CD4-positive, alpha-beta T cell treated with Interleukin-4 for 1 hour (primary cell): ENCODE measurements at places on chromosomes 5 and 9.

DNA sequence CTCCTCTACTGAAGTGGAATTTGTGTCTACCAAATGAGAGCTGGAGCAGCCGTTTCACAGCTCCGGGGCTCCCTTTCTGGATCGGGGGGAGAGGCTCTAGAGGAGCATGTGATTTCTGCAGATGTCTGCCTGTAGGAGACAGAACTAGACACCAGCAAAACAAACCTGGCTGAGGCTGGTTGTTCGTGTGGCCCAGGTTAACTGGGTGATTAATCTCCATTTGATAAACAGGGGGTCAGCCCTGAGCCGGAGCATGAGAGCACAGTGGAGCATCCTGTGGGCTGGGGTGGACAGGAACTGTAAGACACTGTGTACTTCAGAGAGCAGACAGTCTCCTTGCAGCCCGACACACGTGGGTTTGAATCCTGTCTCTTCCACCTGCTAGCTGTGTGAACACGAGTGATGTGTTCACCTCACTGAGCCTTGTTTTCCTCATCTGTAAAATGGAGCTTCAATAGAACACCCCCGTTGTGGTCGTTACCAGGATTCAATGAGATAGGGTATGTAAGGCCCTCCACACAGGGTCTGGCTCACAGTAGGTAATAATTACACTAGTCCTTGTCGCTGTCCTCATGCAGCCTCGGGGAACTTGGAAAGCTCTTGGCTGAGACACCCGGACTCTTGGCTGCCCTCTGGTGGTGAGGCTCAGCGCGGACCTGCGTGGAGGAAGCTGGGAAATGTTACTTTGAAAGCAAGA is 12.9 kb downstream of the CXCL14 start:
- DNase-seq: peak; percentile 51

DNA sequence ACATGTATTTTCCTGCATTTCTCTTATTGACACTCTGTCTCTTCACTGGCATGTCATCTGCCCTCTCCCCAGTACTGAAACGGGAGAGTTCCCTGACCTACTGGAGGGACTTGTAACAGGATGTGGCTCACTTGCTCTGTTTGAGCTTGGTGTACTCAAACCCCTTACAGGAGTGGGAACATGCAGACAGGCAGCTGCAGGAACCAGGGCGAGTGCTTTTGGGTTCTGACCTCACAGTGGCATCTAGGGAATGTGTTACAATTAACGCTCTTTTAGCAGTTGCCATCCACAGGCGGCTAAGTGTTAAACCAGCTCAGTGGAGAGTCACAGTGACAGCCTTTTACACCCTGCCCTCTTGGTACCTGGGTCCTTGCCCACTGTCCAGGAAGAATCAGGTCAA is 300.3 kb upstream of the GRAMD2B start:
- DNase-seq: no peak

DNA sequence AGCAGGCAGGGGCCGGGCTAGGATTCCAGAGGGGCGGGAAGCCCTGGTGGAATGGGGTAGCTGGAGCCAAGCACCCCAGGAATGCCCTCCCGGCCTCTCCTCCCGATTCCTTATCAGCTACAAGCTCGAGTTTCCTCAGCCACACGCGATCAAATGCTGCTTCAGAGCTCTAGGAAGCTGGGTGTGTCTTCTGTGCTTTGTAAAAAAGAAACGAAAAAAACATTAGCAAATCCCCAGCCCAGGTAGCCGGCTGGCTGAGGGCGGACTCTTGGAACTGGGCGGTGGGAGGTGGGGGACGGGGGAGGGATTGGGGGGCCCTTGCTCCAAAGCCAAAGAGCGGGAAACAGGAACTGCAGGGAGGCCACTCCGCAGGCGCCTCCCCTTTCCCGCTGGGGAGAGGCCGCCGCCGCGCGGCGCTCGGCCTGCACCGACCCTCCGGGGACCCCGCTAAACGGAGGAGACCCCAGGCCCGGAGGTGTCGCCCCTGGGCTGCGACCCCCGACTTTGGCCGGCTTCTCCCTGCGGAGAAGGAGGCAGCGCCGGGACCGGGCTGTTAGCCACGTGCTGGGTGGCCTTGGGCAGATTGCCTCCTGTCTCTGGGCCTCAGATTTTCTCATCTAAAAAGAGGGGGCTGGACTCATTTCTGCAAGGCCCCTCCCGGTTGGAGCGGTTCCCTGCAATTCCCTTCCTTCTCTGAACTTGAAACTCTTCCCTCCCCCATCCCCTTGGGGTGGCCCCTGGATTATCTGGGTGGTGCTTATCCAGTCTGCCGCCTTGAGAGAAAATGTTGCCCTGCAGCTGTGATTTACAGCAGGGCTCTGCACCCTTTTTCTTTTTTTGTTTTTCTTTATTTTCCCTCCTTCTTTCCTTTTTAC is 40.9 kb upstream of the FABP6 start:
- no peak for DNase-seq

GRCh38 chr9:33163433-33164137 is 3.6 kb downstream of the B4GALT1 start:
- no peak for DNase-seq

DNA sequence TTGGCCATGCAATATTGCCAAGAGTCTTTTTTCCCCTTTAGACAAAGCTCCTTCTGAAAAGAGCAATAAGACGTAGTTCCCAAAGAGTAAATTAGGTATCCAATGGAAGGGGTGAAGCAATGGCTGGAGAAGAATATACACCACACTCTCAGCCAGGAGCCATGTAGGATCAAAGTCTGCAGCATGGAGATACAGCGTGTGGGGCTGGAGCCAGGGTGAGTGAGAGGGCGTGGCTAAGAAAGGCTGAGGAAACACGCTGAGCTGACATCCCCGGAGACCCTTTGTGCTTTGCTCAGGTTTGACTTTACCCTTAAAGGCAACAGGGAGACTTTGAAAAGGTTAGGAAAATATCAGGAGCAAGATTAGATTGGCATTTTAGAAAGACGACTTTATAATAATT is 87.1 kb upstream of the ELL2 start:
- no peak for DNase-seq

DNA sequence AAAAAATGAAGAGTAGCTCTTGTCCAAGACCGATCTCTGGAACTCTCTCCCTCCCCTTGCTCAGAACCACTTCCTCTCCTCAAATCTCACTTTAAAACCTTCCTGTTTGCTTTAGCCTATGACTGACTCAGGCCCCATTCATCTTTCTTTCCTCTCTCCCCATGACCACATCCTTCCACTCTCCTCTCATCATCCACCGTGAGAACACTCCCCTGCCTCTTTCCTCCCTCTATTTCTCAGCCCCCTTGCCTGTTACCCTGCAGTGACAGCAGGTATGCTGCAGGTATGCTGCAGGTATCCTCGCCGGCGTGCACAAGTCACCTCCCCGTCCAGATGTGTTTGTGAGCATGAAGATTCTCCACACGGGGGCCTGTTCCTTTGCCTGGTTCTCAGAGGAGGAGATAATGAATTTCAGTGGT is 505.3 kb downstream of the CCDC171 start:
- no peak for DNase-seq

- no peak for DNase-seq
These were observed 171.7 kb downstream of the MARCHF11 start for GRCh38 chr5:16007750-16008415.

- no peak for DNase-seq
These were observed 38.5 kb upstream of the AKNA start for GRCh38 chr9:114426046-114426948.

DNA sequence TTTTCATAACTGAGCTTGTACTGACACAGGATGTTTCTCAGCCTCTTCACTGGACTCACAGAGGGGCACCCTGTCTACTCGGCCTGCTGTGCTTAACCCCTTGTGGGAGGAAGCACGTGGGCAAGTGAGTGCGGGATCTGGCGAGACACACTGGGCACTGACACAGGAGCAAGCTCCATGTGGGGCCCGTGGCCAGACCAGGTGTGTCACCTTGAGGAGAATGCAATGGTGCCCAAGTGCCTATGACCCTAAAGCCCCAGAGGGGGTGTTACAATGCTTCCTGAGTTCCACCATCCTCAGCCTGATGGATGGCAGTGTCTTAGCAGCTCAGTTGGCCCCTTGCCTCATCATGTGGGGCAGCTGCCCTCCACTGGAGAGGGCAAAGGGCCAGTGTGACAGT is 128.9 kb downstream of the ALDH1A1 start:
- no peak for DNase-seq

DNA sequence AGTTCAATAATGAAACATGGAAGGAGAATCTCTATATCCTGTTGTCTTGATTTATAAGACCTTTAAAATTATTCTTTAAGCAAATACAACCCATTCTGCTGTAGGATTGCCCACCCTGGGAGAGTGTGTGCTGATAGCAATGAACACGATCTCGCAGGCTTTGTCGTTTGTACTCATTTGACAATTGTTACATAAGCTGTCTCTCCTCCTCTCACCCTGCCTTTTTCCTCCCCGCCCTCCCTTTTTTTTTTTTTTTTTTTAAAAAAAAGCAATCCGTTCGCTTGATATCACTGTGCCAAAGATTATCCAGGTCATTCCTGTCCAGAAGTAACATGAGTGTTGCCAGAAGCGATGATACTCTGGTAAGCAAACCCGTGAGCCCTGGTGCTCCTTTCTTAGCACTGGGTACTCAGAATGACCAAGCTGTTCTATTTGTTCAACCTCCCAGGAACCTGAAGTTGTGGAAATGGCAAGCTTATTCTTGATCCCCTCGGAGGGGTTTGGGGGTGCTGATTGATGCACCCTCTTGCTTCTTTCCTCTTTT is 82.7 kb upstream of the CTSL start:
- no peak for DNase-seq

DNA sequence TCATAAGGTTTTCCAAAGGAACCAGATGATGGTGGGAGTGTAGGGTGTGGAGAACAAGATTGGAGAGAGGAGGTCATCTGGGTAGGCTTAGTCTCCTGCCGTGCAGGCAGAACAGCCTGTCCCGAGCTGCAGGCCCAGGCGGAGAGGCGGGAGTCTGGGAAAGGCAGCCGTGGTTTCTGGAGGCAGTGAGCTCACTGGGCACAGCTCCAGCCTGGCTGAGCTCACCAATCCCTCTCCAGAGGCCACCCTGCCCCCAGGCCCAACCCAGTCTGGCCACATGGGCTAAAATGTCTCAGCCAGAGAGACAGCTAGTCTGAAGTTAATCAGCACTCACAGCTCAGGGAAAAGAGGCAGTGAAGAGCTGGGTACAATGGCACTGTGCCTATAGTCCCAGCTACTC is 12.3 kb downstream of the P4HA2 start:
- no peak for DNase-seq

DNA sequence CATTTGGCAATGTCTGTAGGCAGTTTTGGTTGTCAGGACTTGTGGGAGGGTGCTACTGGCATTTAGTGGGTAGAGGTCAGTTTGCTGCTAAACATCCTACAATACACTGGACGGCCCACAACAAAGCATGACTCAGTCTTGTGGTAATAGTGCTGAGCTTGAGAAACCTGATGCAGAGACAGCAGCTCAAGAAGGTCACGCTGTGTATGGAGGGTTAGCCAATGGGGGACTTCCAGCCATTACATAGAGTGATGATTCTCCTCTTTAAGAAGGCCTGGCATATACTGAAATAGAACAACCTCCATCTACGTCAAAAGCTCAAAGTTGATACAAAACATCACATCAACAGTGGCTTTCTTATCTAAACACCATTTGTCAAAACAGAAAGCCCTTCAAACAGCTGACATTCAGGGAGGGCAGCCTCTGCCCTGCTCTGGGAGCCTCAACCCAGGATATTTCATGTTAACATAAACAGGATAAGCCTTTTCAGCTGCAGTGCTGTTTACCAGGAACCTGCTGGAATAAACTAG is 143.0 kb downstream of the GPBP1 start:
- DNase-seq: no peak

- DNase-seq: no peak
These were observed 131.8 kb upstream of the FBN2 start for GRCh38 chr5:128669803-128670202.

- peak; percentile 29 for DNase-seq
These were observed 47.6 kb downstream of the ACO1 start for GRCh38 chr9:32431940-32432555.

- DNase-seq: no peak
These were observed 1290.0 kb downstream of the EFNA5 start for GRCh38 chr5:106380736-106381135.

DNA sequence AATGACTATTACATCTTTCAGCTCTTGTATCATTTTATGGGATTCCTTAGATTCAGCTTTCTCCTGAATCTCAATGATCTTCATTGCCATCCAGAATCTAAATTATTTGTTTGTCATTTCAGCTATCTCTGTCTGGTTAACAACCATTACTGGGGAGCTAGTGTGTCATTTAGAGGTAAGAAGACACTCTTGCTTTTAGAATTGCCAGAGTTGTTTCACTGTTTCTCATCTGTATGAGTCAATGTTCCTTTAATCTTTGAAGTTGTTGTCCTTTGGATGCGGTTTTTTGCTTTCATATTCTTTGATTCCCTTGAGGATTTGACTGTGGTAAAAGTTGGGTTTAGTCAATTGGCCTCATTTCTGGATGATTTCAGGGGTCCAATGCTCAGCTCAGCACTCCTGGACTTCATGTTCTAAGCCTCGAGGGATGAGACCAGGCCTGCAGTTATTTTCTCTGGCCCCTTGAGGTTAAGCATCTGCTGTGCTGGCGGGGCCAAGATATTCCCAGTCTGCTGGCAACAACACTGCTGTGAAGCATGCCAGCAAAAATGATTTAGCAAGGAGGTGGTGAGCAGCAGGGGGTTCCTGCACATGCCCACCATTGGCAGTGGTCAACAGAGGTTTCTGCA is 102.4 kb upstream of the PCSK5 start:
- DNase-seq: no peak

DNA sequence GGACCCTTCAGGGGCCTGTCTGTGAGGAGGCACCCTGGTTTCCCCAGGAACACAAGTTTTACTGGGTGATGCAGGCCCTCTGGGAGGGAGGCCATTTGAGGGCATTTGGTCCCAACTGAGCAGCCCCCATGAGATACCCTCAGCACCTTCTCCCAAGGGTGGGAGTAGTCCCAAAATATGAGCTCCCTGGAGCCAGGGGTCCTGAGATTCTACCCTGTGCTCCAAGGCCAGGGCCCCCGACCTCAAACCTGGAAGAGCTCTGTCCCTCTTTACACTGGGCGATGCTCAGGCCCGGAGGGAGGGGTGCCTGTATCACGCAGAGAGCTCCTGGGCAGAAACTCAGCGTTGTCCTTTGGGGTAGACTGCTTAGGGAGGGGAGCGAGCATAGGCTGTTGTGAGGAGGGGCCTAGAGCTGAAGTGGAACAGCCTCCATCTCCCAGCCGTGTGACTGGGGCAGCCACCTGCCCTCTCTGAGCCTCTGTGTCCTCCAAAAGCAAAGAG is 64.0 kb upstream of the SYNPO start:
- no peak for DNase-seq

GRCh38 chr5:120304663-120305062 is 159.4 kb upstream of the PRR16 start:
- DNase-seq: no peak

- DNase-seq: no peak
These were observed 23.3 kb upstream of the TGFBI start for GRCh38 chr5:136005476-136005875.

- DNase-seq: no peak
These were observed 1.2 kb downstream of the MAP1B start for GRCh38 chr5:72108202-72109061.

GRCh38 chr5:44336708-44337107 is 52.5 kb downstream of the FGF10 start:
- DNase-seq: no peak

GRCh38 chr9:16866587-16866986 is 3.9 kb downstream of the BNC2 start:
- no peak for DNase-seq
